ENCODE measurements at places on chromosomes 12 and 14.

DNA sequence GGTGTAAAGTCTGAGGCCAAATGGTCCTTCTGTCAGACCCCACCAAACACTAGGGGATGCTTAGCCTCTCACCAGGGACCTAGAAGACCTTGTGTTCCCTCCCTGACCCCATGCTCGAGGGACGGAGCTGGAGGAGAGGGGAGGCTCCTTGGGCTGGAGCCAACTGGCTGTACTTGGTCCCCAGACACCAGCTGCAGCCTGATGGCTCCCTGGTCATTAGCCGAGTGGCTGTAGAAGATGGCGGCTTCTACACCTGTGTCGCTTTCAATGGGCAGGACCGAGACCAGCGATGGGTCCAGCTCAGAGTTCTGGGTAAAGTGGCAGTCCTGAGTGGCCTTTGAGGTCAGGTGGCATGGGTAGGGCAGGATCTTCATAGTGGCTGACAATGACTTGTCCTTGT lies 29.0 kb downstream of the PAPLN start:
- no peak for DNase-seq

DNA sequence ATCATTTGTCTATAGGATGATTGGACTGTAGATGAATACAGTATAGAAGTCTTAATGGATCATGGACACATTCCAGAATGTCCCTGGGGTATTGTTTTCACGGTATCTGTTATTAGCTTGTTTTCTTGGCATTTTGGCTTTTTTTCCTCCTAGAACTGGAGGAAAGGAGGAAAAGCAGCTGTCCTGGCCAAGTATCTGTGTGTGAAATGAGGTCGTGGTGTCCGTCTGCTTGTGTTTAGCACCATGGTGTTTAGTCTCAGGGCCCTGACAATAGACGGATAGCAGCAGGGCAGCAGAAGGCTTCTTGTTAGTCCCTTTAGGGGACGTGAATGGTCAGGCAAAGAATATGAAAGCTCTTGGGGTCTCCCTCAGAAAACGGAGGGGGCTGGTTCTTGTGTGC lies 21.2 kb downstream of the FGF6 start:
- no peak for DNase-seq

- DNase-seq, result peak; percentile 56
Measured at GRCh38 chr12:27807063-27807703, 27.1 kb upstream of the MANSC4 start.

DNA sequence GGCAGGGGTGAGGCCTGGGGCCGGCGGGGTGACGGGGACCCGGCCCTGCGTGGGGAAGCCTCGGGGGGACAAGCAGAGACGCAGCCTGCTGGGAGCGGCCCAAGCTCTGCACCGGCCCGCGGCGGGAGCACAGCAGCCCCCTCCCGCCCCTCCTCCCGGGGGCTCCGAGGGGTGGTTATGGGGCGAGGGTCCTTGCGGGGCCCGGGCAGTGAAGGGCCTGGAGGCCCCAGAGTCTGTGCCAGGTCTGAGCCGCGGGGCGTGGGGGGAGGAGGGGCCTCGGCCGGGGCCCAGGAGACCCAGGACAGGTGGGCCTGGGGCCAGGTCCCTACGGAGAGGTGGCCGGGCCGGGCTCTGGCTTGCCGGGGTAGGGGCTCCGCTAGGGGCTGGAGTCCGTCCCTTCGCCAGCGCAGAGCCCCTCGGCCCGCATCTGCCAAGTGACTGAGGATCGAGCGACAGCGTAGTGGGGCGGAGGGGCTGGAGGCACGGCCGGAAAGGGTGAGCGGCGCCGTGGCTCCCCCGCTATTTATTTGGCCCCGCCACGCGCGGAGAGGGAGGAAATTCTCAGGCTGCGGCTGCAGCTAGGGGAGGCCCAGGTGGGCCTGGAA lies 495 bp downstream of the TMEM121 start:
- DNase-seq, result peak; percentile 31

GRCh38 chr14:55707365-55707804 lies 127.4 kb downstream of the KTN1 start:
- DNase-seq, result no peak

DNA sequence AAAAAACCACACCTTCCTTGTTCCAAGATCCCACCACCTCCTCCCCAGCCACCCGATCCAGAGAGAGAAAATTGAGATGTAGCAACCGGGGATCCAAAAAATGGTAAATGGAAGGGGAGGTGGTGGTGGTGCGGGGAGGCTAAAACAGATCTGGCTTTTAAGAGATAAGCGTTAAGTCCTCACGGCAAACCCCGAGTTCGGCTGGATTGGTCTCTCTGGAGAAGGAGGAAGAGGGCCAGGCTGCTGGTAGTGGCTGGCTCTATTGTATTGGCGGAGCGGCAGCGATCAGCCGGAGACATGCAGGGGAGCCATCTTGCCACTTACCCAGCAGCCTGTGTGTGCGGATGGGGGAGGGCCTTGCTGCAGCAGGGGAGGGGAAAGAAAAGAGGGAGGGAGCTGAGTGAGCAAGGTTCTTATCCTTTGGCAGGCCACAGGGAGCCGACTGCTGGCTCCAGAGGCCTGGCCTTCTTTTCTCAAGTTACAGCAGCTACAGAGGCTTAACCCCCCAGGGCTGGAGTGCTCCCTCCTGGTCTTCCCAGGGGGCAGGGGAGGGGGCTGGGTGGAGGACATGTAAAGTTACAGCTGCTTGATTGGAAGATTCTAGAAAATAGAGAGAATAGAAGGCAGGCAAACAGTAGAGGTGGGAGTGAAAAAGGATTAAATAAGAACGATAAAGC lies 14.1 kb upstream of the CDH24 start:
- DNase-seq, result peak; percentile 89

- DNase-seq, result no peak
Measured at GRCh38 chr14:95681153-95681552, 5.1 kb upstream of the TCL1B start.

GRCh38 chr12:12379831-12380730 lies 23.2 kb downstream of the BORCS5 start:
- peak; percentile 50 for DNase-seq

GRCh38 chr12:109264095-109264942 lies 44.8 kb downstream of the FOXN4 start:
- peak; percentile 60 for DNase-seq

DNA sequence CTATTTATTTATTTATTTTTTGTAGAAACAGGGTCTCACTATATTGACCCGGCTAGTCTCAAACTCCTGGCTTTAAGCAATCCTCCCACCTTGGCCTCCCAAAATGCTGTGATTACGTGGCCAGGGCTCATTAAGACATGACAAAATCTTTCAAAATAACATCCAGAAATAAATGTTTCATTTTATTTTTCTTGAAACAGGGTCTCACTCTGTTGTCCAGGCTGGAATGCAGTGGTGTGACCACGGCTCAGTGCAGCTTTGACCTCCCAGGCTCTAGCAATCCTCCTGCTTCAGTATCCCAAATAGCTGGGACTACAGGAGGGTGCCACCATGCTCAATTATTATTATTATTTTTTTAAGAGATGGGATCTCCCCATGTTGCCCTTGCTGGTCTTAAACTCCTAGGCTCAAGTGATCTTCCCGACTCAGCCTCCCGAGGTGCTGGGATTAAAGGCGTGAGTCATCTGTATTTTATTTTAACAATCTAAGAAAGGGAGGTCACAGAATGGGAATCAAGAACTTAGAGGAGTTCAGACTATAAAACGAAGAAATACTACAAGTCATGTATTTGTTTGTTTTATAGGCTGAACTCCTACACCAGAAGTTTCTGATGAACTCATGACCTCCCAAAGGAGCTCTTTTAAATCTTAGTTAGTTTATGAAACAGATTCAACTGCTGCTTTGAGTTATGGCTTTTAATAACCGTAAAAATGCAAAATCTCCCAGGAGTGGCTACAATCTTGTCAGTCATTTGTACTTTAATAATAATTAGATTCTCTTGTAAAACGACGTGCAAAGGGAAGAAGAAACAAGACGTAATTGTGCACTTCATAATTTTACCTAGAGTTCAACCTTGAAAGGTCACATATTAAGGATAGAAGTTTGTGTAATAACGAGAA lies 2.1 kb upstream of the TMEM263 start:
- no peak for DNase-seq

GRCh38 chr14:106442857-106443256 lies 916.5 kb downstream of the TMEM121 start:
- DNase-seq, result peak; percentile 64

DNA sequence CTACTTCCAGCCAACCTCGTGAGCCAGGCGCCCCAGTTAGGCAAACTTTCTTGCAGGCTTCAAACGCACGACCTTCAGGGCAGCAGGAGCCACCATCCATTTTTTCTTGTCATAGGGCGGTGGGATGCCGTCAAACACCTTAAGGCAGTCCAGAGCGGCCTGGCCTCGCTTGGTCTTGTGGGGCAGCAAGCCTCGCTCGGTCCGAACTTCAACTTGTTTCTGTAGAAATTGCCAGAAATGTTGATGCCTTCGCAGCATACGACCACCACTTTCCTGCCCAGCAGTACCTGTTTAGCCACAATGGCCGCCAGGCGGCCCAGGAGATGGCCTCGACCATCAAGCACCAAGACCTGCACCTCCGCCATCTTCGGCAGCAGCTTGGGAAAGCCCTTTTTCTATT lies 474.7 kb downstream of the MDGA2 start:
- no peak for DNase-seq

GRCh38 chr12:108634341-108634751 lies 652 bp upstream of the SELPLG start:
- peak; percentile 82 for DNase-seq
